ENCODE measurements at places on chromosomes 2 and 18. TPM values are rescaled to one million over a fixed set of nuclear protein-coding genes. Genes with fewer than 3 reads are reported as not detected.

The SERPINB3 gene
- 0.40 TPM for total RNA-seq

The GALNT14 gene
- 0.15 TPM for total RNA-seq

The ZNF804A gene
- total RNA-seq = 0.07 TPM

The TRIB2 gene
- total RNA-seq = 22.7 TPM

DNA sequence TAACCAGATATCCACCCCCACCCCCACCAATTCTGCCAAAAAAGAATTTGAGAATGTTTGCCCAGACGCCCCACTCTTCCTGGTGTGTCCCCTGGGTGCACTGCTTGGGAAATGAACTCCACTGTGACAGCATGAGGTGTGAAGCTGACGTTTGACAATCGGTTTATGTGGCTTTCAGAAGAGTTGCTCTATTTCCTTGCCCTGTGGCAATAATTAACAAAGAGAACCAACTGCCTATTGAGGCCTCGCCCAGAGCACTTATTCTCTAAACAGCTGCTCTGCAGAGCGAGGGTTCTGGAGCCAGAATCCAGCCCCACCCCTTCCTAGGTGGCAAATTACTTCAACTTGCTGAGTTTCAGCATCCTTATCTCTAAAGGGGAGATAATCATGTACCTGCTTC, 115.8 kb upstream of the SIX3 start:
- ATAC-seq = no peak

DNA sequence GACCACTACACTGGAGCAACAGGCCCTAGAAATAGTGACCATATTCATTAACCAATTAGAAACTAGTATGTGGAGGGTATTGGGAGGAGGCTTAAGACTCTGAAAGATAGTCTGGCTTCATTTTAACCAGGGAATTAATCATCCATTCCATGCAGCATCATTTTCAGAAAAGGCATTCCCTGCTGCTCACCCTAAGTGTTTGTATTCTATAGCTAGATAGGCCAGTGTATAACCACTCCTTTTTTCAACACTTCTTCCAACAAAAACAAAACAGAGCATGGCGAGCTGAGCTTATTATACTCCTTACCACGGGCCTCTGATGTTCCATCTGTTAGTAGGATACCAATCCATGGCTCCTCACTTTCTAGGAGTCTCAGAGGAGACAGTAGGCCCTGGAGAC, 112.0 kb upstream of the PKDCC start:
- no peak for ATAC-seq

- no peak for ATAC-seq
Observed at GRCh38 chr2:238813109-238813508, 34.8 kb upstream of the TWIST2 start.

The VWA3B gene
- total RNA-seq = not detected

- no peak for ATAC-seq
Observed at GRCh38 chr2:111031546-111032478, 88.9 kb upstream of the BCL2L11 start.

DNA sequence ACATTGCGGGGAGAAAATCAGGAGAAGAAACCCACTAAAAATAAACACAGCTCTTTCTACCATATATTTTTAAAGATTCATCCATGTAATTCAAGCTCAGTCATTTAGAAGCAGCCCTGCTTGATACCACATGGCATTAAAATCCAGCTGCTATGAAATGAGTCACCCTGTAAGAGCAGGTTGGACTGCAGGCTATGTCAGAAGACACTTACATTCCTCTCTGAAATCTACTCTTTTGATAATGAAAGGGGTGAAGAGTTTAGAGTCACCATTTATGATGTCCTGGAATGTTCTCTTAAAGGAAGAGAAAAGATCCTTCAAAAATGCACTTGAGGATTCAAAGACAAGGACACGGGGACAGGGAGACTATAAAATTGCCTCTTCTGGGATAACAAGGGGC, 100.6 kb upstream of the APCDD1 start:
- ATAC-seq = peak; percentile 42

DNA sequence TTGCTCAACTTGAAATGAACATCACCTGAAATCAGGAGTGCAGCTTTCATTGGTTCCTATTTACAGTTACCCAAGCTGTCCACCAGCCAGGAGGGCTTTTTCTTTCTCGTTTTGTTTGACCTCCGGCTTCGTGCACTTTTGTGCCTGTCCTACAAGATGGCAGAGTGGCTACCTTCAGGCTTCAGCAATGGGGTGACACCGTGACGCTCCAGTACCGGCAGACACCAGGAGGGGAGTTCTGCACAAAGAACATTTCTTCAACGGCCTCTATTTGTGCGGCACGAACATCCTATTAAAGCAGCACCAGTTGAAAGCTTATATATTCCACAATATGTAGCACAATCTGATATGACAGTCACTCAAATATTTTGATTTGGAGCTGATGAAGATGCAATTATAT, 18.3 kb downstream of the RNASEH1 start:
- ATAC-seq = no peak

DNA sequence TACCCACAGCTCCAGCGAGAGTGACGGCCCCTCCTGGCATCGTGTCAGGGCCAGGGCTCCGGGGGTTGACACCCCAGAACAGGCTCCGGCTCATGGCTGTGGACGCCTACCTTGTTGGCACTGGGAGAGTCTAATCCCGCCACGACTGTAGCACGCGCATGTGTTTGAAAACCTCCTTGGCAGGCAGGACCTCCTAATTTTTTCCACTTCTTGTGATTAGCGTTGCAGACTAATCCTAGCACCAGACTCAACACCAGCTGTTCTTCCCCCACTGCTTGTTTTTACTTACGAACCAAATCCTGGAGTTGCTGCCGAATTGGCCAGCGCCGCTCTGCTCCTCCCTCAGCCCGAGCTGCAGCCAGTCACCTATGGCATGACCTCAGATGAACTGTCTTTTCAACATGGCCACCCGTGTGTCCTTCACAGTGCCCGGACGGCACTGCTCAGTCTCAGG, 110.7 kb downstream of the KLHL29 start:
- ATAC-seq = no peak

DNA sequence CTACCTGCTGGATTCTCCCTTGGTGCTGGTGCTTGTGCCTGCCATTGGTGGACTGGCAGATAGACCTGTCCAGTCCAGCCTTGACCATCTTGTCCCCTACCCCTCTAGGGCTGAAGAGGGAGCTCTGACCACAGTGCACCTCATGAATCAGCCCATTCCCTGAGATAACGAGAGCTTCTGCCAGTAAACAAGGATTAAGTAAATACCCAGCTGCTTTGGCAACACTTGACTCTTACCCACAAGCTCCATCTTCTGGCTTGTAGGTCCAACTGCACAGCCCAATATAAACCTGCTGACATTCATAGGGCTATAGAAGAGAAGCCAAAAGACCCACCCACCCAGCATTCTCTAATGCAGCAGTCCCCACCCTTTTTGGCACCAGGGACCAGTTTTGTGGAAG, 186.4 kb downstream of the PIK3C3 start:
- ATAC-seq = no peak

DNA sequence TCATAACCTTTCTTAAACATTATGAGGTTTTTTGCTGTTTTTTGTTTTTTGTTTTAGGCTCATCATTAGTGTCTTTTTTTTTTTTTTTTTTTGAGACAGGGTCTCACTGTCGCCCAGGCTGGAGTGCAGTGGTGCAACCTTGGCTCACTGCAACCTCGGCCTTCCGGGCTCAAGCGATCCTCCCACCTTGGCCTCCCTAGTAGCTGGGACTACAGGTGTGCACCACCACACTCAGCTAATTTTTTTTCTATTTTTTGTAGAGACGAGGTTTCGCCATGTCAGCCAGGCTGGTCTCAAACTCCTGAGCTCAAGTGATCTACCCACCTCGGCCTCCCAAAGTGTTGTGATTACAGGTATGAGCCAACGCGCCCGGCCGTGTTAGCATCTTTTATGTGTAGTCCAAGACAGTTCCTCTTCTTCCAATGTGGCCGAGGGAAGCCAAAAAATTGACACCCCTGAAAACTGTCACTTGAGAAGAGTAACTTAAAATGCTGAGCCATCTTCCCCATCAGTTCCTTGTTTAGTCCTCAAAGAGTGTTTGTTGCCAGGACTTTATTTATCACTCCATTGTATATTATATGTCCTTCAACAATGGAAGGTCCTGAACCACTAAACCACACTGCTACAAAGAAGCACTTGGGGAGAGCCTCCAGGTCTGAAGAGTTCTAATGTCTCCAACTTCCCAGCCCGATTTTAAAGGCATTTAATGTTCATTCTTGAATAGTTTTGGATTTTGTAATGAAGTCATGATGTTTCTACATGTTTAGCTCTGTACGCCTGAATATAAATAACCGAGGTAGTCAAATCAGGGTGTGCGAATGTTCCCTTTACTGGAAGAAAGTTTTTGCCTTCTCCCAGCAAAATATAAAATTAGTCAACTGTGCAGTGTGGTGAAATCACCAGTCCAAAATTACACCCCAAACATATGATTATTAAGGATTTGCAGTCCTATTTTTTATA, 26.4 kb downstream of the ZNF516 start:
- ATAC-seq = no peak

The SCYGR8 gene
- total RNA-seq = not detected

GRCh38 chr2:207819021-207819797, 49.5 kb upstream of the FZD5 start:
- ATAC-seq = no peak

GRCh38 chr18:46711444-46711863, 45.4 kb downstream of the ST8SIA5 start:
- ATAC-seq = no peak

DNA sequence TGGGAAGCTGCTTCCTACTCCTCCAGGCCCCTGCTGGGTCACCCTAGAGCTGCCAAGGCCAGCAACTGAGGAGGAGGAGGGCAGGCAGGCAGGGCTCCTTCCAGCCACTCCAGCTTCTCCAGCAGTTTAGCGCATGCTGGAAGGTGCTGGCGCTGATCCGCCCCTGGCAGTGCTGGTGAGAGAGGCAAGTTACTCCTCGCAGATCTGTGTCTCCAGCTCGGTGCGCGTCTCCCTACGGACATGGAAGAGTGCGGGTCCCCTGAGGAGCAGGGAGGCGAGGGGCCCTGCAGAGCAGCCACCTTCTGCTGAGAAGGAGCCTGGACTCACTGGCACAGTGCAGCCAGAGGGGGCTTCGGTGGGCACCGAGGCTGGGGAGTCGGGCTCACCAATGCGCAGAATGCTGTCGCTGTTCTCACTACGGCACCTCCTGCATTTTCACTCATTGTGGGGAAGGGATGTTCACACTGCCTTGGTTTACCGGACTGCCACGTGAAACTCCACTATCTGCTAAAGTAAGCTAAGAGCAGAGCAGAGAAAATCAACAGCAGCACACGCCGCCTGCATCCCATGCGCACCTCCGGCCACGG, 206.0 kb downstream of the HDAC4 start:
- no peak for ATAC-seq

DNA sequence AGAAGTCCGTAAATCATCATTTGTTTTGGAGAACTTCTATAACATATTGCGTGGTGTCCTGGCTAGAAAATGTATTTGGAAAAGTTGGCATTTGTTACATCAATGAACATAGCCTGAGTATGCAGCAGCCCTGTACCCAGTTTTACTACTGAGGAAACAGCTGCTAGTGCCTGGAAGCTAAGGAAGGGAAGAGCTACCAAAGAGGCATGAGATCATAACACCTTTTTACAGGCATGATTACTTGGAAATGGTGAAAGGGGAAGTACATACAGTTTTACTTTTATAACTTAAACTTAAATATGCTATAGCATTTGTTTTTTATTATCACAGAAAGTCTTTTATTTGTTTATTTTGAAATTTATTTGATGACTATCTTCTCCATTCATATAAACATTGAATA, 128.4 kb upstream of the MC4R start:
- no peak for ATAC-seq

All from gastroesophageal sphincter (tissue), 4 donors.